ENCODE measurements at places on chromosomes 16 and 17.

- no peak for DNase-seq
Observed at GRCh38 chr17:40997361-40997760, 2.3 kb downstream of the KRTAP3-2 start.

- DNase-seq: no peak
Observed at GRCh38 chr17:21228111-21228510, 14.2 kb upstream of the TMEM11 start.

GRCh38 chr17:60904582-60904981 is 226.9 kb downstream of the BCAS3 start:
- DNase-seq: no peak

GRCh38 chr17:76087531-76087930 is 8.5 kb downstream of the ZACN start:
- no peak for DNase-seq

DNA sequence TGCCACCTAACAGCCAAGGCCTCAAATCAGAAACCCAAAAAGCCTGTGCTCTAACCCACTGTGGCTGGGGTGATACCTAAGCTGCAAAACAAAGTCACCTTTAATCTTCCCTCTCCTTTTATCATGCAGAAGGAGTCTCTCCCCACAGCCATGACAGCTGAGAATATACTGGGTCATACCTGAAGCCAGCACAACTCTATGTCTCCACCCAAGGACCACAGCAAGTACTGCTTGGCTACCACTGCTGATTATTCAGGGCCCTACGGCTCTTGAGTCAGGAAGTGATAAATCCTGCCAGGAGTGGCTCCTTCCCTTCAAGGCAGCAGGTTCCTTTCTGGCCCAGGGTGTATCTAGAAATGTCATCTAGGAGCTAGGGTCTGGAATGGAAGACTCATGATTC is 151.5 kb upstream of the TOM1L1 start:
- DNase-seq: no peak

DNA sequence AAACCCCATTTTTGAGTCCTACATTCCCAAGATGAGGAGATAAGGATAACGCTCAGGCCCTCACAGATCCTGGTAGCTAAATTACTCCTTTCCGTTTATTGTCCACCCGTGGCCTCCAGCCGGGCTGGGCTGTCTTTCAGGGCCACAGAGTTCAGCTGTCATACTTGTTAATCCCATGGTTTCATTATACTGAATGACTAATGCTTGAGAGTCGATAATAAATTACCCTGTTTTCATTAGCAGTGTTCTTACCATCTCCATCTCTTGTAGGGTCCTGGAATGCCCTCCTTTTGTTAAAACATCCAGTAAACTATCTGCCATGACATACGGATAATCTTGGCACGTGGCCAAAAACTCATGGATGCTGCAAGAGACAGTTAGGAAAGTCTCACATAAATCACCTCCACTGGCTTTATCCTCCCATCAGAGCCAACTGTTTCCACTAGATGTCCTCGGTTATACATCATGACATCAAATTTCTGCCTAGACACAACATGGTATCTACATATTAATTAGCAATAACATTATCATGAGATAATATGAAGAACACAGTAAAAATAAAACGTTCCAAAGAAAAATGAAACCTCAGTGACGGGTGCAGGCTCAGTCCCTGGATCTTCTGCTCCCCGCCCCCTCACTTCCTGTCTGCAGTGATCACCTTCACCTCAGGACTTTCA is 45.3 kb downstream of the BRD7 start:
- DNase-seq: peak; percentile 73

DNA sequence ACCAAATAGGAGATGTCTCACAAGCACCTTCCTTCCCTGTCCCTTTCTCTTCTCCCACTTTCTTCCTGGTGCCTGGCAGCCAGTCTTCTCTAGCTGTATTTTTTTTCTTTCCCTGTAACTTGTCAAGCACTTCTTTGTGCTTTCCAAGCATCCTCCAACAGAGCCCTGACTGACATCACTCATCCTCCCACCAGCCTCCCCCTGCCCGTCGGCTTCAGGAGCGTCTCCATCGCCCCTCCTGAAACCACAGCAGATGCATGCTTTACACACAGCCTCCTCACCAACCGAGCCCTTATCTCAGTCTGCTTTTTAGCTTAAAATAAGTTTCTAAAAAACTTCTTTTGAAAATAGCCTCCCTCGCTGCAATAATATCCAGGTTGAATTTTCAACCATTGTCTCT is 268.7 kb upstream of the CDH5 start:
- no peak for DNase-seq

Measured in sigmoid colon (tissue), 7 donors.